ENCODE measurements at places on chromosomes 2 and 18.

DNA sequence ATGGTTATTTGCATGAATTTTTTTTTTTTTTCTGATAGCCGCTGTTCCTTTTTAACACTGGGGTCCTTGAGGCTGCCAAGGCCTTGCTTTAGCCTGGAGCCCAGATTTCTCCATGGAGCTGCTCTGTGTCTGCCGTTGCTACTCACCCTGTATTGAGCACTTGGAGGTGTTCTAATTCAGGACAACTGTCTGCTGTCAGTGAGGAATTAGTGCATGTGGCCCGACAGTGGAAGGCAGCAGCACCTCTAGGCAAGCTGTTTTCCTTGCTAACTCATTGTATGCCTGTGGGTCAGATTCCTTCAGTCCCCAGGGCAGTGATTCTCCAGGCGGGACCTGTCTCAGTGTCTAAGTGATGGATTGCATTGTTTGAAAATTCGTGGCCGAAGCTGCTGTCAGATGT is 147.7 kb upstream of the DPP10 start:
- no peak for DNase-seq

GRCh38 chr2:239167766-239168444 is 232.9 kb downstream of the HDAC4 start:
- DNase-seq, result no peak

- DNase-seq, result no peak
Measured at GRCh38 chr2:45445037-45445436, 166.0 kb downstream of the SRBD1 start.

GRCh38 chr18:23814991-23815614 is 125.8 kb downstream of the LAMA3 start:
- no peak for DNase-seq

DNA sequence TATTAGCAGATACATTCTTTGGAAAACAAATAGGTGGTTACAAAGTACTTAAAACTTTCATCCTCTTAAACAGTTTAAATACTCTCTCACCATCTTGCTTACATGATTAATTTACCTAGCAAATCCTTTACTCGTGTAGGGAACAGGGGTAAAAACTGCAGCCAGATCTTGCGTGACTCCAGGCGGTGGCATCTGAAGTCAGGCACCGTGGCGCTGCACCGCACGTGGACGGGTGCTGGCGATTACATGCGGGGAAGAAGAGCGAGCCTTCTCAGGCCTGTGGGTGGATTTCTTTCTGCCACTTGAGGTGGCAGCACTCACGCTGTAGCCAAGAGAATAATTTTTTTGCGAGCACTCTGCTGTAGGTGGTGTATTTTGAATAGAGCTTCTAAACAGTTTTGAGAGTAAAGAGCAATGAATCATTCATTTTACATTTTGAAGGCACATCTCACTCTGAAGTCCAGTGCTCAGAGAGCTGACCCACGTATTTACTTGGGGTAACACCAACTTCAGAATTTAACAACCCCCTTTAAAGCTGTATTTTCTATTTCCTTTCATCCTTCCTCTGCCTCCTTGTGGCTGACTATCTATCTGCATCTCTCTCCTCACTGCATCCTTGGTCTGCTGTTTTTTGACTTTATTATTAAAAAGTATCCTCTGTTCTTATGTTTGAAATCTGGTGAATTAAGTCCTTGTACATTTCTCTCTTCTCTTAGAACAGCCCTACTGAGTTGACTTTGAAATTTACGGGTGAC is 68.9 kb downstream of the EPAS1 start:
- no peak for DNase-seq

DNA sequence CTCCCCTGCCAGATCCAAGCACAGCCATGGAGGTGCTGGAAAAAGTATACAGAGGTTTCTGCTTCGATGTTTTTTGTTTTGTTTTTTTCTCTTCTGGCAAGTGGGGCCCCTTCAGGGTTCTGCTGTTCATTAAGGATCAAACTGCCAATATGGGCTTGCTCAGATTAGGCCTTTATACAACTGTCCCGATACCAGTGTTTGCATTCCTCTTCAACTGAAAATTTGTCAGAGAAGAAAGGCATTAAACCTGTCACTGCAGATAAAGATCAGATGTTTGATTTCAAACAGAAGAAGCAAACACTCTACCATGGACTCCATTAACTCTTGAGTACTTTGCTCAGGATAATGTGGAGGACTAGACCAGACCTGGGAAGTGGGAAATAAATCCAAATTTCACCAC is 396.0 kb upstream of the SMIM21 start:
- DNase-seq, result no peak
